ENCODE measurements at places on chromosomes 3 and 15.

GRCh38 chr3:124431331-124431994, 298.8 kb upstream of the UMPS start:
- no peak for DNase-seq

DNA sequence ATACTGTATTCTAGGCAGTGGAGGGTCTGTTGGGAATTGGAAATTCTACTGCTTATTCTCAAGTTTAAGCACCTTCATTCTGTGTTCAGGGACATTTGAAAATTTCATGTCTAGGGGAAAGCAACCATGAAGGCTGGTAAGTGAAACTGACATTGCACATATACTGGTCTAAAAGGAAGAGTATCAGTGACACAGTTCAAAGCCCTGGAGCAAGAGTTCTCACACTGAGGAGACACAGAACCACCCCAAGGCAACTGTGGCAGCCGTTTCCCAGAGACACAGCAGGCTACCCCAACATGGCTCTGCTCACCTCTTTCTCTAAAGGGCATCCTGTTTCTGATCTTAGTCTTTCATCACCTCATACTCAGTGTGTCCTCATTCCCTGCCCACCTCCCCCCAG, 67.5 kb downstream of the KCNMB2 start:
- DNase-seq = no peak

GRCh38 chr3:157746391-157746790, 243.2 kb upstream of the VEPH1 start:
- no peak for DNase-seq

- DNase-seq = peak; percentile 62
These were observed 49.5 kb upstream of the SEC13 start for GRCh38 chr3:10370429-10370828.

- DNase-seq = peak; percentile 31
These were observed 85.9 kb upstream of the CSPG5 start for GRCh38 chr3:47664519-47664918.

GRCh38 chr3:48898383-48899234, at the start of gene SLC25A20:
Gene SLC25A20 (minus strand): TSS chr3:48898882. CDS start chr3:48898794, 88 bp downstream.
- peak; percentile 82 for DNase-seq

DNA sequence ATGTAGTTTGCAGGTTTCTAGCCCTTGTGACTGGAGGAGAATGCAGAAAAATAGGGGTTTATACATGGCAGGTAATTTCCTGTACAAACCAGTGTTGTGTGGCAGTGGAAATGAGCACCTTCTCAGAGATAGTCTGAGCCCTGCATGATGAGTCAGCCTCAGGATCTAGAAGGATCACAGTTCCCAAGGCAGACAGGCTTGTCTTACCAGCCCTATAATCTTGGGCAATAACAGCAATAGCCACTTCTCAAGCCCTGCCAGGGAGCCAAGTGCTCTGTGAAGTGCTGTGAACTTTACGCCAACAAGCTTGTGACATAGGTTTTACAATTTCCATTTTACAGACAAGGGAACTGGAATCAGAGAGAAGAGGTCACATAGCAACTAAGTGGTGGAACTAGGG, 89.4 kb downstream of the CD47 start:
- DNase-seq = peak; percentile 52

DNA sequence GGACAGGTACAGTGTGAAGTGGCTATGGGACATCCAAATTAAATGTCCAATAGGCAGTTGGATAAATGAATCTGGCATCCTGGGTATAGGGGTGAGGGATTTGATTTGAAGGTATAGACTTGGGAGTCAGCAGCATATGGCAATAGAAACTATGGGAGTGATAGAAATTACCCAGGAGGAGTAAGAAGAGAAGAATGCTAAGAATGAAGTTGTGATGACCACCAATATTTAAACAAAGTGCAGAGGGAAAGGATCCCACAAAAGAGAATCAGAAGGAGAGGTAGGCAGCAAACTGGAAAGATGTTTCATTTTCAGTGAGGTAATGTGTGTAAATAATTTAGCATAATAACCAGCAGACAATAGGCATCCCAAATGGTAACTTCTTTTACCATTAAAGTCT, 13.8 kb upstream of the MSL2 start:
- DNase-seq = peak; percentile 57

GRCh38 chr3:123447749-123448517, 957 bp downstream of the ADCY5 start:
- no peak for DNase-seq

DNA sequence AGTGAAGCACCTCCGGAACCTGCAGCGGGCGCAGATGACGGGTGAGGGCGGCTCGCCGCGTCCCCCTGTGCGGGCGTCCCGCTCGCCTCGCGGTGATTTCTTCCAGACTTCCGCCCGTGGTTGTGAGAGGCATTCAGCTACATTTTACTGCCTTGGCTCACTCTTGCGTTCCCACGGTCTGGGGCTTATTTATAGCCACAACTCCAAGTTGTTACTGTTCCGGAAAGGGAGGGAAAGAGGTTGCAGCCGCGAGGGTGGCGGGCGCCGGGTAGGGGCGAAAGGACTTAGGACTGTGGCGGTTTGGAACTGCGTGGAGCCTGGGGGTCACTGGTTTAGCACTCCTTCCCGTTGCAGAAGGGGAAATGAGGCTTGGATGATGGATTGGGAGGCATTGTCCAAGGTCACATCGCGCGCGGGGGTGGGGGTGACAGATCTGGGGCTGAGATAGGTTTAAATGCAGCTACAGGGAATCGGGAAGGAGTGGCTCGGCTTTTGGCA, 1.1 kb downstream of the HES1 start:
- DNase-seq = peak; percentile 87

DNA sequence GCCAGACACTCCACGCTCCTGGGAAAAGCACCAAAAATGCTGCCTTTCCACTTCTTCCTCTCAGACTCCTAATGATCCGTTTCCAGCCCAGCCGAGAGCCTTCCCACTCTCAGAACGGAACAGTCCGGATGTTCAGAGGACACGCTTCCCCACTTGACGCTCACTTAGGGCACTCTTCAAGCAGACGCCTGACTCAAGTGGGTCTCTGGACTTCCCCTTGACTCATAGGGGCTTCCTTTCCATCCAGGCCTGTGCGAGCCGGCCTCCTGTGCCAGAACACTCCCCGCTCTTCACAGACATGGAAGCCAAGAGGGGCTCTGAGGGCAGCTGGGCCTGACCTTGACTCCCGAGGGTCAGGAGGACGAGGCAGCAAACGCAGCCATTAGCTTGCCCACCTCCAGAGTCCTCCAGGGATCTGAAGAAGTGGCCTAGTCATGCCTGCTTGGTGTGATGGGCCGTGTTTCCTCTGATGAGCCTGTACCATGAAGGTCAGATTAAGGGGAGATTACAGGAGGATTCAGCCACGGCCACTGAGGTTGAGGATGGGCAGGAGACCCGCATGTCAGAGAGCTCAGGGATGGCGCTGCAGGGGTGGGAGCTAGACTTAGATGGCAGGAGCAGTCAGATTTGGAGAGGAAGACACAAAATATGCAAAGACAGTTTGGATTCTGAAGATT, 114.7 kb upstream of the TLE3 start:
- peak; percentile 91 for DNase-seq

GRCh38 chr3:69547461-69547880, 161.6 kb upstream of the FRMD4B start:
- DNase-seq = no peak

DNA sequence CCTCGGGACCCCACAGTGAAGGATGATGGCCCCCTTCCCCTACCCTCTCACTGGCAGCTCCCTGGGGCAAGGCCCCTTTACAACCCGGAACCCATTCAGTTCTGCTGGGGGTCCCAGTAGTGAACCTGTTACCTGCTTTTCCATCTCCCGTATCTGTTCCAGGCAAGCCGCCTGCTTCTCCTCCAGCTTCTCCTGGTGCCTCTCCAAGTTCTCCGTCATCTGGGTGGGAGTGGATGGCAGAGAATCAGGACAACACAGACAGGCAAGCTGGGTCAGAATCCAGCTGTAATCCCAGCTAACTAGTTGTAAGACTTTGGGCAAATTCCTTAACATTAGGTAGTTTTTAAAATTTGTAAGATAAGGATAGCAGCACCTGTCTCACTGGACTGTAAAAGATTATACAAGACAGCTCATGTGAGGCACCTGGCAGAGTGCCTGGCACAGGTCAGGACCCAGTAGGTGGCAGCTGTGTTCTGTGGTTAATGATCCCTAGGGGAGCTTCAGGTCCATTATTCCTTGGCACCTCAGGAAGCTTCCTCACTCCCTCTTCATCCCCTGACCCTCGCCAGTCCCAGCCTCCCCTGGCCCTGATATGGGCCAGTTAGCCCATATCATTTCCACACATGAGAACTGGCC, 6.4 kb upstream of the ANKRD63 start:
- no peak for DNase-seq

GRCh38 chr15:90287101-90287500, 21.6 kb downstream of the NGRN start:
- no peak for DNase-seq

DNA sequence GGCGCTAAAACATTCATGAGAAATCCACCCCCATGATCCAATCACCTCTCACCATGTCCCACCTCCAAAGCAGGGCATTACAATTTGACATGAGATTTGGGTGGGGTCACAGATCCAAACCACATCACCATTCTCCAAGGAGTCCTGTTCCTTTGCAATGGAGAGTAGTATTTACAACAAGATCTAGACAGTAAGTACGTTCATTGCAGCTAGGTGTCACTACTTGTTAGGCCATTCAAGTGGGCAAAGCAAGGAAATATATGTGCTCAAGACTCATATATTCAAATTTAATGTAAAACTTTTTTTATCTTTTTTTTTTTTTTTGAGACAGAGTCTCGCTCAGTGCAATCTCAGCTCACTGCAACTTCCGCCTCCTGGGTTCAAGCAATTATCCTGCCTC, 79.3 kb downstream of the AQP9 start:
- no peak for DNase-seq

GRCh38 chr15:63974021-63974420, 72.3 kb downstream of the DAPK2 start:
- no peak for DNase-seq

- DNase-seq = peak; percentile 17
These were observed 44.4 kb upstream of the LARS2 start for GRCh38 chr3:45343947-45344346.

DNA sequence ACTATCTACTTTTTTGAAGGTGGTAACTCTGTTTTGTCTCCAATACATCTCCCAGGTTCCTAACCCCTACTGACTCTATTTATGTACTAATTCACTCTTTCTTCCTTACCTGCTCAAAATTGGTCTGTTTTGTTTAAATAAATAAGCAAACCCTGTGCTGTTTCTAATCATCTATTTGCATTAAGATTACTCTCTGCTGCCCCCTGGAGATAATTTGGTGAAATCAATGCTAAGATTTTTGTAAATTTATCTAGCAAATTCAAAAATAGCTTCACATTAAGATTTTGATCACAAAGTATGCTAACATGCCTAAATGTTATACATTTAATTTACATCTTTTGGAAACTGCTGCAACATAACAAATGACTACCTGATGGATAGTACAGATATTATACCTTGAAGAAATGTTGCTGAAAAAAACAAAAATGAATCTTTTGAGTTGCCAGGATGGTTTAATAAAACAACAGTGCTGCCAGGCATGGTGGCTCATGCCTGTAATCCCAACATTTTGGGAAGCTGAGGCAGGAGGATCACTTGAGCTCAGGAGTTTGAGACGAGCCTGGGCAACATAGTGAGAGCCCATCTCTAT, 4.4 kb upstream of the CD200R1 start:
- peak; percentile 48 for DNase-seq

DNA sequence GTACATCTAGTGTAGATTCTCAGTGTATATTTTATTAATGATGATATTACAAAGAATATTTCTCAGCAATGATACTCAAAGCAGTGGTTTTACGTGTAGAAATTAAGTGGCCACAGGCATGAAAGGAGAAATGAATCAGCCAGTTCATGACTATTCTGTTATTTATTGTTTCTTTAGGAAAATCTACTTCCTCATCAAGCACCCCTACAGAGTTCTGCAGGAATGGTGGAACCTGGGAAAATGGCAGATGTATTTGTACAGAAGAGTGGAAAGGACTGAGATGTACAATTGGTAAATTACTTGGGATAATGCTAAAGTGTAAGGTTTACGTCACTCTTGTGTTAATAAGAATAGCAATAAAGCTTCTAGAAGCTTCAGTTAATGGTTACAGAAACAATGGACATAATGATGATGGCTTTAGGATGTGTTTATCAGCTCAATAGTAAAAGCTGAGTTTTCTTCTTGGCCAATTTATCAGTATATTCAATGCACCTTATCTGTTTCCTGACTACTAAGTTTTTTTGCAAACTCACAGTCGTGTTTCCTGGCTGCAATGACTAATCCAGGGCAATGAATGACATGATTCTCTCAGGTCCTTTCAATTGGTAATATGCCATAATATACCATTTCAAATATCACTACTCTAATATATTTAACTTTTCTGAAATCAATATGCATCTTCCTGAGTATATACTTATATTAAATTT, 20.2 kb downstream of the ADGRG7 start:
- no peak for DNase-seq

Measured in mesenchymal stem cell (in vitro differentiated cells and primary cell).